Stimulated activated CD4-positive, alpha-beta T cell treated with anti-CD3 and anti-CD28 coated beads, Interleukin-2, amount 100 ng/mL, for 4 hours (primary cell): ENCODE measurements at places on chromosomes 1 and 21.

DNA sequence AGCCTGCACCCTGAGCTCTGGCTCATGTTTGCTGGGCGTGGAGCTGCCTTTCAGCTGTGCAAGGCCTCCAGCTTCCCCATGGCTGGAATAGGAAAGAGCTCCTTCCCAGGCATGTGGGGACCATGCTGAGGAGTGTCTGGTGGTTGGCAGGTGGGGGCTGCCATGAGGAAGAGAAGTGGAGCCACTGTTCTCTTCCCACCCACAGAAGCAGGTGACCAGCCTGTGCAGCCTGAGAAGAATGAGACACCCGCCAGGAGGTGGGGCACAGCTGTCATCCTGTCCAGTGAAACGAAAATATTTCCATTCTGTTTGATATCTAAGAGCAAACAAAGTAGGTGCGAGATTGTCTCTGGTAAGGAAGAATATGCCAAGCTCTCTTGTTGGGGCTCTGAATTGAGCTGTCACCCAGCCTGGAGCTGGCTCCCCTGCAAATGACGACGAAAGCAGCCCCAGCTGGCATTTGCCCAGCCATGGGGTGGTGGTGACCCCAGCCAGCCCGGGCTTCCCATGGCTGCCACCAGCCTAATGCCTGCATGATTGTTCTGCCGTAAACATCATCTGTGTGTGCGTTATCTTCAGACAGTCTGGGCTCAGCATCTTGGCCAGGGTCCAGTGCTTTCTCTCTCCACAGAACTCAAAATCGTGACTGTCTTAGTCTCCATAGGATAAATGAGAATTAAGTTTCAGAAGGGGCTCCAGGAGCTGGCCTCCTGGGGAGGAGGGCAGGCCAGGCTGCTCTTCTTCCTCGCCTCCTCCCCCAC is 429.8 kb upstream of the VAMP3 start:
- DNase-seq = no peak

DNA sequence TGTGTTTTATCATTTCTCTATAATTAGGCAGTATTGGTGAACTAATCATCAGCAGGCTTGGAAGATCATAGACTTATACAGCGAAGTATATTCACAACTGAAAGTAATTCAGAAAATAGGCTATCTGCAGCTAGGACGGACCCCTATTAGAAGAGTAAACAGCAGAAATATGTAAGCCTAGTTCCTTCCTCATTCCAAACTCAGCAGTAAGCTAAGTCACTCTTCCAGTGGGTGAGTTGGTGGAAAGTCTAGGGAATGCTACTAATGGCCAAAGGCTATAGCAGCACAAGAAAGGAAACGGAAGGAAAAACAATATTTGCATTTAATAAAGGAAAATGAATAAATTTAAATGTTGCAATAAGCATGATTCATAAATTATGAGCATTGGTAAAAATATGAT is 918.1 kb upstream of the TMPRSS15 start:
- DNase-seq = no peak

DNA sequence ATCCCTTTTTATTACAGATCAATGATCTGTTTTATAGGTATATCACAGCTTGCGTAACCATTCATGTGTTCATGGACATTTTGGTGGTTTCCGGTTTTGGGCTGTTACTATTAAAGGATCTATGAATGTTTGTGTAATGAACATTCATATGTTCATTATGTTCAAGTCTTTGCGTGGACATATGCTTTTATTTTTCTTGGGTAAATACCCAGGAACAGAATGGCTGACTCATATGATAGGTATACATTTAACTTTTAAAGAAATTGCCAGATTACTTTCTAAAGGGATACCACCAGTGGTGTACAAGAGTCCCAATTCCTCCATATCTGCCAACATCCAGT is 73.7 kb downstream of the SPATA46 start:
- no peak for DNase-seq

DNA sequence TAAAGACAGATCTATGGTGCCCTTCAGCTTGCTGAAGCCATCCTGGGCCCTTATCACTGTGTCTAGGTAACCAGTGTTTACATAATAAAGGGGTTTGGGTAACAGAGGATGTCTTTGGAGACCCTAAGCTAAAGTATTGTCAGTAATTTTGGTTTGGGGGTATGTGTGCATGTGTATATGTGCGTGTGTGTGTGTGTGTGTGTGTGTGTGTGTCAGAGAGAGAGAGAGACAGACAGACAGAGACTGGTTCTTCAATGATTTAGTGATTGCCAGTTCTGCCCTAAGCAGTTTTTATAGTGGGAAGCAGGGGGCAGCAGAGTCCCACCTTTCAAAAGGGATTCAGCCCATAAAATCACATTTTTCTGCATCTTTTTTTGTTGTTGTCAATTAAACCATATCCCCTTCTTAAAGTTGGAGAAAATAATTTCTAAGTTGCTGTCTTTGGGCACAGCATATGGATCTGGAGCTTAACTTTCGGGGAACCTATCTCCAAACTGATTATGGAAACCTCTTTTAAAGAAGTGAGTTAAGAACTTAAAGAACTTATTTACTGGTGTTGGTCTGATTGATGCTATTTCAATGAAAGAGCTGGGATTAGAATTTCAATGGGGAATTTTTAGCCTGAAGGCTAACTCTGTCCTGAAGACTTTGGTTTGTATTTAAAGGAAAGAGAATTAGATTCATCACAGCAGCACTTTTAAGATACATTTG is 51.1 kb downstream of the ZNF326 start:
- DNase-seq = peak; percentile 0

- DNase-seq = no peak
Observed at GRCh38 chr1:108055387-108055786, 90.4 kb upstream of the VAV3 start.

- DNase-seq = no peak
Observed at GRCh38 chr1:114482585-114482984, 28.4 kb downstream of the TRIM33 start.

DNA sequence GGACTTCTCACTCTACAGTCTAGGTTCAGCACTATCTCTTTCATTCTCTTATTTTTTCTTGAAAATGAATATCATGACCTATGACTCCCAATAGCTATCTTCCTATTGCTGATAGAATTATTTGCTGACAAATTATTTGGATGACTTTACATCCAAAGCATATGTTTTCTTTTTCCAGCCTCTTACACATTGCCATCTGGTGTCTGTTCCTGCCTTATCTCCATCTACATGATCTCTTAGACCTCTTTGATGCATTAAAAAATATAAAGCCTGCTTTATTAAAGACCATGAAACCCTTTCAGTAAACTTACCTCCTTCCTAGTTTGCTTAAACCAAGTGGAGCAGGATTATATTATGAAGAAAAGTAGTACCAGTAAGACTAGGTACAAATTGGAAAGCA is 700.9 kb upstream of the CXADR start:
- DNase-seq = no peak

- DNase-seq = no peak
Observed at GRCh38 chr21:45002381-45003204, 62.8 kb downstream of the SLX9 start.

DNA sequence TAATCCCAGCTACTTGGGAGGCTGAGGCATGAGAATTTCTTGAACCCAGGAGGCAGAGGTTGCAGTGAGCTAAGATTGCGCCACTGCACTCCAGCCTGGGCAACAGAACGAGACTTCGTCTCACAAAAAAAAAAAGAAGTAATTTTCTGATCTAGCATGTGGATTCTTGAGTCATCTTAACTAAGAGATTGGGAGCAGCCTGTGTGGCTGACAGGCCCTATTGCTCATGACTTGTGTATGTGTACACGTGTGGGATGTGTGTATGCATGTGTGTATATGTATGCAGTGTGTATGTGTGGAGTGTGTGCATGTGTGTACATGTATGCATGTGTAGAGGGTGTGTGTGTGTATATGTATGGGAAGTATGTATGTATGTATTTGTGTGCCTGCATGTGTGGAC is 29.5 kb downstream of the DOP1B start:
- no peak for DNase-seq

GRCh38 chr21:38993561-38993960 is 187.8 kb downstream of the ETS2 start:
- DNase-seq = no peak

DNA sequence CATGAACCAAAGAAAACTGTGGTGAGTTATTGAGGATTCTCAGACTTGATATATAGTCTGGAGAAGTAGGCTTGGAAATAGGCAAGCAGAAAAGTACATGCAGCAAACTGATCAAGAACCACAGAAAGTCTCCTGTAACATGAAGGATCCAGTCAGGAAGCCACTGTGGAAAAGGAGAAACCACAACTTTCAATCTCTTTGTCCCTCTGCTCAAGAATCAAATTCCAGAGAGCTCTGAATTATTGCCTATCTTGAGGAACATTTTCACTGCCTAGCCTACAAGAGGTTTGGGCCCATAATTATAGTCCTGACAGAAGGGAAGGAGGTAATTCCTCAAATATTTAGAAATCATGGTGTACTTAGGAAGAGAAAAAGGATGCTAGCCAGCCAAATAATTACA is 43.0 kb upstream of the ADAMTS1 start:
- DNase-seq = no peak

- DNase-seq = no peak
Observed at GRCh38 chr1:159988006-159988405, 34.0 kb upstream of the SLAMF9 start.

DNA sequence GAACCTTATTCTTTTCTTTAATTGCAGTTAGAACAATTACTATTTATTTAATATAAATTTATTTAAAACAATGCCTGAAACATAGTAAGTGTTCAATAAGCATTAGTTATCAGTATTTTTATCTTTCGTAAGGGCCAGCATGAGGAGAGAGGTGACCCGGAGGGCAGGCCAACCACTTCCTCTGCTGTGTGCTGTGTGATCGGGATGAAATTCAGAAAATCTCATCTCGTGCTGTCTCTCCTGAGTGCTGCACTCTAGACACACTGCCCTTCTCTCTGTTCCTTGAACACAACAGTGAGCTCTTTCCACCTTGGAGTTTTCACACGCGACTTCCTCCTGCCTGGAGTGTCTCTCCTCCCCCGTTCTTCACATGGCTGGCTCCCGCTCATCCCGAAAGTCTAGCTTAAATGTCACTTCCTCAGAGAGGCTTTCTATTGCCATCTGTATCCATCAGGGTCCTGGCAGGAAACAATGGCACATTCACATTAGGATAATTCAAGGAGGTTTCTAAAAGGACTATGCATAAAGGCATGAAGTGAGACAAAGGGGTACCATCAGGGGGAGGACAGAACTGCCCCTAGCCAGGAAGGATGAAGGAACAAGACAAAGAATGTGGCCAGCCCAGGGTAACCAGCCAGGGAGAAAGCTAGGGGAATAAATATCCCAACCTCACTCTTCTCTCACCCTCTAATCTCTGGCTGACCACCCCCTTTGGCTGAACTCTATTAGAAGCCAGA is 142.6 kb upstream of the GJB5 start:
- no peak for DNase-seq

DNA sequence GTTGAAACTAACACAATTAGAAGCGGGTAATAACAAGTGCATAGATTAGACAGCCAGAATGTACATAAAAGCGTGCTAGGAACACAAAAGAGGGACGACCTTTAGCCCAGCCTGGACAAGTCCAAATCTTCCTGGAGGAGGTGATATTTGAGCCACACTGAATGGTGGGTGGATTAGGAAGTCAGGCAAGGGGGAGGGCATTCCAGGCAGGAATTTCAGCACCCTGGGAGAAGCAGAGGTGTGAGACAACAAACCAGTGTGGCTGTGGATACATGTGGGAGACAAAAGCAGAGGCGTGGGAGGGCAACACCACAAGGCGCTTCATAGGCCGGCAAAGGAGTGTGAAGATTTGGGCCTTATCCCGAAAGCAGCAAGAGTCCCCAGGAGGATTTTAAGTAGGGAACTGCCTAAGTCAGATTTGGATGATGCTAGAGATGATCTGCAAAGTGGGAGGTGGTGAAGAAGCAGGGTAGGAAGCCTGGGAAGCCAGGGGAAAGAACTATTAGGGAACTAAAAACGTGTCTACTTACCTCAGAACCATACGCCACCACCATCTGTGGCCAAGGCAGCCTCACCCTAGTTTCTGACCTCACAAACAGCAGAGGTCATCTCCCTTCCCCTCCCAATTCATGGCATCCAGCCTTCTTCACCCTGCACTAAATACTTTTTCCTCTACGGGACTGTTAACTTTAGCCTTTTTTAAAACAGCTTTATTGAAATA is 81.8 kb downstream of the GLUL start:
- DNase-seq = no peak

DNA sequence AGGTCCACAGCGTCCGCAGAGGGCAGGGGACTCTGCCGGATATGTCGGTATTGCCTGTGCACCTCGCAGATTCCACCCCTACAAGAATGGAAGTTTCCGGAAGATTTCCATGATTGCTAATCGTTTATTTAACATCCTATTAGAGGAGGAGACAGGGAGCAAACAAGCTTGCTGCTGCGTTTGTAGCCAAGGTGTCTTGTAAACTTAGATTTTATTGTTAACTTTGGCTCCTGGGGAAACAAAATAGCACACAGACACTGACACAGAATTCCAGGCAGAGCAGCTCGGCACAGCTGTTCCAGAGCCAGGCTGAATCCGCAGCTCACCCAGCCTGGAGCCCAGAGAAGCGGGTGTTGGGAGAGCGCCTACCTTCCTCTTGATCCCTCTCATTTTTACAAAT is 75.7 kb downstream of the AJAP1 start:
- DNase-seq = no peak

DNA sequence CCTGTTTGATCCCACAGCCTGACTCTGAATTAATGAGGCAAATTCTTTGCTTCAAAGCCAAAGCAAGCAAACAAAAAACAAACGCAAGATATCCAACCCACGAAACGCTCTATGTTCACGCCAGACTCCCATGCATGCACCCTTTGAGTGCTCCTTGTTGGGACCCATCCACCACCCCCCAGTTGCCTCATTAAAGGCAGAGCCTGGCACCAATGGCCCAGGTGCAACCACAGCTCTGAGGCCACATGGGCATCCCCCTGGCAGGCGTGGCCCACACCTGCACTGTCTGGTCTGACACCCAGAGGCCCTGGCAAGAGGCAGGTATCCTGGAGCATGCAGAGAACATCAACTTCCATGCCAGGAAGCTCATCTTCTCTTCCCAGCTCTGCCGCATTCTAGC is 1.1 kb upstream of the PADI4 start:
- no peak for DNase-seq

DNA sequence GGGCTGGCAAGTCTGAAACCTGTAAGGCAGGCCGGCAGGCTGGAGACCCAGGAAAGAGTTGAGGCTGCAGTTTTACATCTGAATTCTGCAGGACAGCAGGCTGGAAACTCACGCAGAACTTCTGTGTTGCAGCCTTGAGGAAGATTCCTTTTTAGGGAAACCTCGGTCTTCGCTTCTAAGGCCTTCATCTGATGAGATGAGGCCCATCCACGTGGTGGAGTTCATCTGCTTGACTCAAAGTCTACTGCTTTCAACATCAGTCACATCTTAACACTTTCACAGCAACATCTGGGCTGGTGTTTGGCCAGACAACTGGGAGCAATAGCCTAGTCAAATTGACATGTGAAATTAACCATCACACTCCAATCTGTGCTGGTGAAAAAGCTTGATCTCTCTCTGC is 57.1 kb downstream of the EVA1C start:
- no peak for DNase-seq

- no peak for DNase-seq
Observed at GRCh38 chr1:209822706-209823105, 5.1 kb upstream of the UTP25 start.
